Kidney (tissue), 22 donors: ENCODE measurements at places on chromosomes 11 and 22.

DNA sequence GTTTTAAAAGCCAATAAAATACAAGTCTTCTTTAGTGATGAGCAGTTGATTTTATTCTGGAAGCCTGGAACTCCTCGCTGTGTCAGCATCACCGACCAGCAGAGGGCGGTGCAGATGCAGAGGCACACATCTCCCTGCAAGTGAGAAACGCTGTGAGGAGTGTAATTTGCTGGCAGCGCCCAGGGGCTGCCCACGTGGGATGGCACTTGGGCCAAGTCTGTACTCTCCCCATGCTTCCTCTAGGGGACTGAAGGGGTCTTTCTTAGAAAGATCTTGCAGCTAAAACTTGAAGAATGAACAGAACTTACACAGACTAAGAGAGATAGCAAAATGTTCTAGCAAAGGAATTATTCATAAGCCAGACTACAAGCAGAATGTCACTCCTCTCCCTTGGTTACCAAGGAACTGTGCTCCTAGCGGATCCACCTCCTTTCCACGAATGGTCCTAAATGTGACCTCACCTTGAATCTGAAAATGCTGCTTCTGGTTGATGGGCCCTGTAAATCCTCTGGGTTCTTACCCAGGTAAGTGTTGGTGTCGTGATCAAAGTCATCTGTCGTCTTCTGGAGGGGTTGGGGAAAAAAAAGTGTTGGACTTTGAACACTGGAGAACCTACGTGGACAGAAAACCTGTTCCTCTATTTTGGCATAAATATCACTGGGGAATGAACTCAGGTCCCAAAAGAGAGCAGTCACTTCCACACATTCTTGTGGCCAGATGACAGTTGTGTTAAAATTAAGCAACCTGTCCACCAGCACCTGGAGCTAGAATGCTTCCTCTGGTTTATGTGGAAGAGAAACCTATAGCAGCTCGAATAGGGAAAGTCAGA, 31.8 kb downstream of the CNTF start:
- peak; percentile 77 for DNase-seq

DNA sequence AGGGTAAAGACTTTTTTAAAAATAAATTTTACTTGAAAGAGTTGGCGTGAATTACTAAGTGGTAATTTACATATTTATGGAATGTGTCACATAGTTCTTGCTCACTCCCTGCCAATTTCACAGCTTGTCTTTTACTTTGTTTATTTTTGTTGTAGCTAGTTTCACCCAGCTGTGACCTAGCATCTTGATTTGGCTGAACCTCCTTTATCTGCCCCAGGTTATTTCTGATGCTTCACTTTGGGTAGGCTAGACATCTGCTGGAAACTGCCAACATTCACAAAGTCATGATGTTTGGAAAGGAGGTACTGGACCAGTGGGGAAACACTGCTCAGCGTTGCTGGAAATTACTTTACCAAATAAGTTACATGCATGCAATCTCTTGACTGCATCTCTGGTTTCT, 1676.0 kb upstream of the RAG2 start:
- DNase-seq, result no peak

DNA sequence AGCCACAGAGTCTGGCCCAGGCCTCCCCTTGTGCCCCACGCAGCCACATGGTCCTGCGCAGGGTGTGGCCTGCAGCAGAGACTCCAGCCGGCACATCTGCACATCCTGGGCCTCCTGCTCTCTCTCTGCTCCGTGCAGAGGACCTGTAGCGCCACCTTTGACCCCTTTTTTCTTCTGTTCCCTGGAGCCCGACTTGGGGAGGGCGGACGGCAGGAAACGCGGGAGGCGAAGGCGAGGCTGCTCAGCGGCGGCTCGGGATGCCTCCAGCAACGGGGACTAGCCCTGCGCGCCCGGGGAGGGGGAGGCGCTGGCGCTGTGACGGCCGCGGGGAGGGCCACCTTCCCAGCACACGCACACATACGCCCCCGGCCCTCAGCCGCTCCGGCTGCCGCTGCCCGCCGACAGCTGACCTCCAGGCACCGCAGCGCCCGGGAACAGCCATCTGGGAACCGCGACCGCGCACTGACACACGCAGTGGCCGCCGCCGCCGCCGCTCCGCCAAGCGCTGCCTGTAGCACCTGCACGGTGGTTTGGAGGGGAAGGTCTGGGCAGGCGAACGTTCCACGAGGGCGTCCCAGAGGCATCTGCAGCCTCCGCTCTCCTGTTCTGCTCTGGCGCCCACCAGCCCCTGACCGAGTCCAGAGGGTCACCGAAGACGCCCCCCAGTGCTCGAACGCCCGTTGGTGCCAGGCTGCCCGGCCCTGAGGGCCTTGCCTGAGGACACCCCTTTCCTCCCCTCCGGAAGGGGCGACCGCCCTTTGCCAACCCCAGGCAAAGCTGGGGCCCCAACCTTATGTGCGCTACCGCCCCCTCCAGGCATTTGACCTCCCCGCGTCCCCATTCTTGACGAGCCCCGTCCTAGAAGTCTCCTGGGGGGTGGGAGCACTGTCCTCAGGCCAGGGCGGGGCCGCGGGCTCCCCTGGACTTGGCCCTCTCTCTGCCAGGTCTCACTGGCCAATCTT, 16.9 kb upstream of the C22orf42 start:
- peak; percentile 43 for DNase-seq

- DNase-seq, result no peak
Observed at GRCh38 chr11:18617688-18618341, 16.3 kb downstream of the SPTY2D1 start.

- DNase-seq, result peak; percentile 98
Observed at GRCh38 chr11:58578635-58579191, at the start of gene ZFP91. Gene ZFP91 (plus strand): TSS chr11:58579063. CDS start chr11:58579282, 219 bp downstream.

DNA sequence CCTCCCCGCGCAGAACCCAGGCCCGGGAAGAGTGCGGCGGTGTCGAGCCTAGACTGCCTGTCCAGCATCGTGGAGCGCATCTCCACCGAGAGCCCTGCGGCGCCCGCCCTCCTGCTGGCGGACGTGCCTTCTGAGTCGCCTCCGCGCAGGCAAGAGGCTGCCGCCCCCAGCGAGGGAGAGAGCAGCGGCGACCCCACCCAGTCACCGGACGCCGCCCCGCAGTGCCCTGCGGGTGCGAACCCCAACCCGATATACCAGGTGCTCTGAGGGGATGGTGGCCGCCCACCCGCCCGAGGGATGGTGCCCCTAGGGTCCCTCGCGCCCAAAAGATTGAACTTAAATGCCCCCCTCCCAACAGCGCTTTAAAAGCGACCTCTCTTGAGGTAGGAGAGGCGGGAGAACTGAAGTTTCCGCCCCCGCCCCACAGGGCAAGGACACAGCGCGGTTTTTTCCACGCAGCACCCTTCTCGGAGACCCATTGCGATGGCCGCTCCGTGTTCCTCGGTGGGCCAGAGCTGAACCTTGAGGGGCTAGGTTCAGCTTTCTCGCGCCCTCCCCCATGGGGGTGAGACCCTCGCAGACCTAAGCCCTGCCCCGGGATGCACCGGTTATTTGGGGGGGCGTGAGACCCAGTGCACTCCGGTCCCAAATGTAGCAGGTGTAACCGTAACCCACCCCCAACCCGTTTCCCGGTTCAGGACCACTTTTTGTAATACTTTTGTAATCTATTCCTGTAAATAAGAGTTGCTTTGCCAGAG, 2.0 kb downstream of the MYOD1 start:
- DNase-seq, result no peak

- DNase-seq, result no peak
Observed at GRCh38 chr22:50607659-50608020, 7.0 kb downstream of the MAPK8IP2 start.

- DNase-seq, result no peak
Observed at GRCh38 chr11:119362741-119363080, 16.2 kb upstream of the MFRP start.

DNA sequence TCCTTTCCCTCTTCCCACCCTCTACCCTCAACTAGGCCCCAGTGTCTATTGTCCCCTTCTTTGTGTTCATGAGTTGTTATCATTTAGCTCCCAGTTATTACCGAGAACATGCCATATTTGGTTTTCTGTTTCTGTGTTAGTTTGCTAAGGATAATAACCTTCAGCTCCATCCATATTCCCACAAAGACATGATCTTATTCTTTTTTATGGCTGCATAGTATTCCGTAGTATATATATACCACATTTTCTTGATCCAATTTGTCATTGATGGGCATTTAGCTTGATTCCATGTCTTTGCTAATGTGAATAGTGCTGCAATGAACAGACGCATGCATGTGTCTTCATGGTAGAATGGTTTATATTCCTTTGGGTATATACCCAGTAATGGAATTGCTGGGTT, 17.8 kb downstream of the C11orf71 start:
- no peak for DNase-seq

- no peak for DNase-seq
Observed at GRCh38 chr11:130472434-130472961, 24.1 kb downstream of the ADAMTS15 start.

- peak; percentile 80 for DNase-seq
Observed at GRCh38 chr11:72223615-72224563, 678 bp upstream of the INPPL1 start.

GRCh38 chr11:70057080-70057479, 21.0 kb upstream of the ANO1 start:
- DNase-seq, result peak; percentile 33

- no peak for DNase-seq
Observed at GRCh38 chr11:3111919-3112690, 53.0 kb downstream of the OSBPL5 start.

- peak; percentile 68 for DNase-seq
Observed at GRCh38 chr11:46352063-46352841, 5.0 kb downstream of the DGKZ start.

DNA sequence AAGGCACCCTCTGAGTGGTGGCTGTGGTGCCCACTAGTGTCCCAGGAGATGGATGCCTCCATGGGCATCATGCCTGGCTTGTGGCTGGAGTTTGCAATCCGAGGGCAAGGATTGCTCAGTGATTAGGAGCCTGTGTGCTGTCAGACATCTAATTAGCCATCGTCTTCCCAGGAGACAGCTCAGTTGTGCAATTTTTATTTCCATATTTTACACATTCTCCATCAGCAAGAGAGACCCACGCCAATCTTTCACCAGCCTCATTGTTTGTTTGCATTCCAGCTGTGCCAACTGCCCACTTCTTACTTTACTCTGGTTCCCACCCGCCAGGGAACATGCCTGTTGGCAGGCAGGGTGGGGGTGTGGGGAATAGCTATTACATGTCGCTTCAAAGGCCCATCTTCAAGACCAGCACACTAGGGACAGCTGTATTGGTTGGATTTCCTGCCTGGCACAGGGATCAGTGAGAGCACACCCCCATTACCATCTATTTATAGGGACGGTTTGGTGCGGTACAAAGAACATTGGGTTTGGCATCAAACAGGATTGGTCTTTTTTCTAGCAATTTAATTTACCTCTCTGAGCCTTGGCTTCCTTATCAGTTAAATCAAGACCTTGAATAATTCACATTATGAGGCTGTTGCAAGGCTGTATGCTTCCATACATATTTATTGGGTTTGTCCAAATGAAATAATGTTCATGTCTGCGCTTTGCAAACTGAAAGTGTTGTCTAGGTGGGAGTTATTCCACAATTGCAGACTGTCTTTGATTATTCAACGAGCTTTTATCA, 80.7 kb upstream of the NAV2 start:
- no peak for DNase-seq

DNA sequence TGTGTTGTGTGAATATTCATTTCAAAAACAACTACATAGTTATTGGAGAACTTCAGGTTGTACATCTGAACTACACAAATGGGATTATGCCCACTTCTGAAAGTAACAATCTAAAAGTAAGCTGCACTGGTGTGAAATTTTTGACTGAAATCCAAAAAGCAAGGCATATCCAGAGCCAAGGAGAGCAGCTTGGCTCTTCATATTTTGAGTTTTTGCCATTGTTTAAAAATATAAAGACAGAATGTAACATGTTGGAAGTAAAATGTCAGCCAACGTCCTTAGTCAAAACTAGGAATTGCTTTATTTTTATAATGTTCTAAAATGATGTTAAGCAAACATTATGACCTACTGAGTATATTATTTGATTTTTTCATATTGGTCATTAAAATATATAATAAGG, 45.8 kb upstream of the NOX4 start:
- no peak for DNase-seq

DNA sequence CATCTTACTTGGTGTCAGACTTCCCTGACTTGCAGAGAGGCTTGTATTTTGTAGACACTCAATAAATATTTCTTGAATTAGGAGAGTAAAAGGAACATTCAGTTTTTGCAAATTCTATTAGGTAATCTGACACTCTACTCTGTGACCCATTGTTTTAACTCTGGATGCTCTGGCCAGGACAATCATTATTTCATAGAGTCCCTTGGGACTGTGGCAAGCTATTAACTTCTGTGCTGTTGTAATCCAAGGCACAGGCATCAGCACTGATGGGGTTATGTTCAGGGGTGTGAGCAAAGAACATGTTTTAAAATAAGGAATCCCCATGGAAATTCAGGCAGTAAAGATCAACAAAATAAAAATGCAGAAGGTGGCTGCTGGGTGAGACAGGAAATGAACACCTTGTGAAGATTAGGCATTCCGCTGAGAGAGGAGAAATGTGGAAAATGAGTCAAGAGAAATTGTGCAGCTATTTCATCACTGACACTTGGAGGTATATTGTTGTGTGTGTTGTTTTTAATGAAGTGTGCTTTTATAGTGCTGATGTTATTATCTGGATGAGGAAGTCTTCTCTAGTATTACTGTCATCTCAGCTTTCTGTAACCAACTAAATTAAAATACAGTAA, 175.2 kb downstream of the WNT11 start:
- no peak for DNase-seq

DNA sequence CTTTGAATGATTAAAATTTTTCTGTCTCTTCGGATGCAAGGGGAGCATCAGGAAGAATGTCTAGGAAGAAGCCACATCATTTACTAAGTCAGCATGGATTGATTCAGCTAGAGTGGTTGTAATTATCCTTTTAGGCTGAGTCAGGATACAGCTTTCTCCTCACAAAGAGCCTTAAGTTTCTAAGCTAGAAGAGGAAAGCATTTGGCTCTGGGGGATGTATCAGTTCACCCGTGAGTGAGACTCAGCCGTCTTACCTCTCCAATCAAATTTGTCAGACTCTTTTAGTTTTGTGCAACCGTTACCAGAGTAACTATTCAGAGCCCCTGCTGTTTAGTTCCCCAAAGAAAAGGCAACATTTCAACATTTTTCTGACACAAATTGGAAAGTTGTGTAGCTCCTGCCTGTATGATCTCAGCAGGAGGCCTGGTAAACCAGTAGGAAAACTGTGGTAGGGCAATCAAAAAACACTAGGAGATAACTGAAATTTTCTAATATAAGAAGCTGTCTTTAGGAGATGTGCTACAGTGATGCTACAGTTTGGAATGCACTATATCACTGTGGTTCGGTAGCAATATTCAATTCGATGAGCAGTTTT, 432.4 kb upstream of the LUZP2 start:
- no peak for DNase-seq

DNA sequence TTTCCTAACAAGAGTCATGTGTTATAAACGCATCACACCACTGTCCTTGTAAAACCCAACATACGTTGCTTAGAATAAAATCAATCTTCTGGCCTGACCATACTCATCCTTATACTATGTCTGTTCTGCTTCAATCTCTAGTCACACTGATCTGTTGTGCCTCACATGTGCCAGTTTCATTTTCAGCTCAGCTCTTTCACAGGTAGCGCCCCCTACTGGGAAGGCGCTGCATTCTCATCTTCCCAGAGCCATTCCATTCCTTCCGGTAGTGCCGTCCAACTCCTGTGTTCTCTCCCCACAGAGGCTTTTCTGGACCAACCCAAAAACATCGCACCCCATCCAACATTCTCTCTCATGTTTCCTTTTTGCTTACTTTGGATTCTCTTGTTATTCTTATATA, 22.2 kb downstream of the CASP5 start:
- DNase-seq, result no peak
